ENCODE measurements at places on chromosomes 3 and 15.

- ATAC-seq: no peak
These were observed 154.2 kb upstream of the TNIK start for GRCh38 chr3:171614318-171614921.

DNA sequence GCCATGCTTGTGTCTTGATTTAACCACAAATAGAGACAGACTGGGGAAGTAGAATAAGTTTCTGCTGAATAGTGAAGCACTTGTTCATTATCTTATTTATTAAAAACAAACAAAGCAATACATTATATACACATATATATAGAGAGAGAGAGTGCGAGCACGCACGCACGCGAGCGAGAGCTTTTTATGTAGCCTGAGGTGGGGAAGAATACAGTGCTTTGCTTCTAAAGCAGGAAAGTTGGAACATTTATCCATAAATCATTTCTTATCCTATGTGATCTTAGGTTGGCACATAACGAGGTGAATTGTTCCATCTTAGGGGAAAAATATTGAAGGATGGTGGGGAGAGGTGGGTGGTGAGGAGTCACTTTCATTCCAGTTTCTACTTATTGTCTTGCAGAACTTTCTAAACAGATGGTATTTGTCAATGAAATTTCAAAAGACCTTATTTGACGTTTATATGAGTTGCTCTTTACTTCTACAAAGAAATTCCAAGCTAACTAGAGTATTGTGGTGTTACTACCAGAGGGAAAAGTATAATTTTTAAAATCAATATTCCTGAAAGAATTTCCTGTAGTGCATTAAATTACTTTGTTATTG, 110.0 kb downstream of the ATG7 start:
- ATAC-seq: no peak

- ATAC-seq: no peak
These were observed 9.7 kb downstream of the CGNL1 start for GRCh38 chr15:57385923-57386390.

GRCh38 chr3:72413228-72413627, 435.0 kb downstream of the SHQ1 start:
- ATAC-seq: no peak

DNA sequence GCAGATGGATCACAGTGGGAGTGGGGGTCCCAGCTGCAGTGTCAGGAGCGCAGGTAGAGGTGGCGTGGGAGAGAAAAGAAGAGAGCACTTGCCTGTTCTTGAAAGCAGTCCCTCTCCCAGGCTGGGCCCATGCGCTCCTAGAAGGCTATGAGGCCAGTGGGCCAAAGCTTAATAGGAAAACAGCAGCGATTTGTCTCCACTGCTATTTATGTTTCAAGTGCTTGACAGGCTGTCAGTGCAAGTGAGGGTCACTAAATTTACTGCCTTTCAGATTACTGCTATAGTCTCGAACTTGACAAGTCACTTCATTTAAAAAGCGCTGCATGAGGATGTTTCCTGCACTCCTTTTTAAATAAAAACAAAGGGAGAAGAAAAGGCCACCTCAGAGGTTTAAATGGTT, 239.5 kb downstream of the GAP43 start:
- no peak for ATAC-seq

DNA sequence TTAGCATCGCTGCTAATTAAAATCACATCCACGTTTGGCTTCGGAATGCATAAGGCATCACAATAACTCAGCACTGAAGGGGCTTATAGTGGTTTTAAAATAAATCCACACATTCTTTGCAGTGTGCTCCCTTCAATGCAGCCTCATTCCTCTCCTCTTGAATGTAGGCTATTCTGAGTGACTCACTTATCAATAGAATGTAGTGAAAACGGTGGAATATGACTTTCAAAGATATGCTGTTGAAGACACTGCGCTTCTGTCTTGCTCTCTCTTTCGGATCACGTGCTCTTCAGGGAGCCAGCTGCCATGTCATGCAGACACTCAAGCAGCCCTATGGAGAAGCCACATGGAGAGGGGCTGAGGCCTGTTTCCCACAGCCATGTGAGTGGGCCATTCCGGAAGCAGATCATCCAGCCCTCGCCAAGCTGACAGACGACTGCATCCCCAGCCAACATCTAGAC, 87.4 kb downstream of the CRYGS start:
- ATAC-seq: no peak

- no peak for ATAC-seq
These were observed 6.1 kb upstream of the LTF start for GRCh38 chr3:46470831-46471230.

GRCh38 chr3:122940628-122941086, 86.9 kb downstream of the SEMA5B start:
- no peak for ATAC-seq

- no peak for ATAC-seq
These were observed 7.6 kb upstream of the APBA2 start for GRCh38 chr15:28878209-28878608.

- no peak for ATAC-seq
These were observed 36.1 kb downstream of the BNC1 start for GRCh38 chr15:83248151-83249029.

- ATAC-seq: peak; percentile 50
These were observed 25.0 kb downstream of the DAG1 start for GRCh38 chr3:49495023-49495422.

GRCh38 chr3:197749315-197749600, 425 bp upstream of the FYTTD1 start:
- peak; percentile 77 for ATAC-seq

DNA sequence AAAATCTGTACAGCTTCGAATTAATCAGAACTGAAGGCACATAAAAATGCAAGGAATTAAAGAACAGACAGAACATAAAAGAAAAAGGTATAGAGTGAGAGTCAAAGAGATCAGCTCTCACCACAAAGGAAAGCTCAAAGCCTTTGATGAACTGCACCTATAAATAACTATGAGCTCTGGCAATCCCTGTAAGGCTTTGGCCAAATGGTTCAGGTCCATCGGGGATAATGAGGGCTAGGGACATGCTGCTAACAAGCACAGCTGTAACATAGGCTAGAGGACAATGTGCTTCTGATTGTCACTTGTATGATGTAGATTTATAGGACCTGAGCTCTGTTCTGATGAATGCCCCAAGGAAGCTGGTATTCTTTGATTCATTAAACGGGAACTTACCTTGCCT, 113.9 kb upstream of the MRPL3 start:
- ATAC-seq: no peak

- no peak for ATAC-seq
These were observed 7.3 kb downstream of the KIF23 start for GRCh38 chr15:69421498-69421897.
